Fibroblast of lung (primary cell): ENCODE measurements at places on chromosomes 7 and 10. TPM values are rescaled to one million over a fixed set of nuclear protein-coding genes. Genes with fewer than 3 reads are reported as not detected.

ZFAND2A gene
- 18.7 and 20.5 TPM in 2 replicates for total RNA-seq

FFAR4 gene
- not detected in 2 replicates for total RNA-seq

PTF1A gene
- not detected in 2 replicates for total RNA-seq

TMEM26 gene
- total RNA-seq, result 1.5 and 2.3 TPM in 2 replicates

CPEB3 gene
- total RNA-seq, result 0.51 and 0.66 TPM in 2 replicates

NPC1L1 gene
- under 0.01 TPM in 2 replicates for total RNA-seq

CYP3A4 gene
- total RNA-seq, result 0.17 TPM in 1 of 2 replicates, not detected in the other

IFIT3 gene
- 23.6 and 33.5 TPM in 2 replicates for total RNA-seq

TRDMT1 gene
- 4.4 and 5.8 TPM in 2 replicates for total RNA-seq

SEC23IP gene
- total RNA-seq, result 16.3 and 21.3 TPM in 2 replicates

WASHC2A gene
- 62.9 and 64.2 TPM in 2 replicates for total RNA-seq

RSU1 gene
- total RNA-seq, result 28.5 and 46.9 TPM in 2 replicates

WDR86 gene
- 0.33 and 1.0 TPM in 2 replicates for total RNA-seq

RBM48 gene
- total RNA-seq, result 10.3 and 12.2 TPM in 2 replicates

RARRES2 gene
- total RNA-seq, result 65.6 and 174 TPM in 2 replicates

NKX2-3 gene
- total RNA-seq, result not detected in 2 replicates
